CD4-positive, alpha-beta memory T cell (primary cell): ENCODE measurements at places on chromosomes 16 and 17. TPM values are rescaled to one million over a fixed set of nuclear protein-coding genes. Genes with fewer than 3 reads are reported as not detected.

The SRRM2 gene
- polyA plus RNA-seq = 132 TPM

The TEKT1 gene
- polyA plus RNA-seq = not detected

The TMEM219 gene
- 209 TPM for polyA plus RNA-seq

The SLC26A11 gene
- polyA plus RNA-seq = 6.3 TPM

The CCL3 gene
- not detected for polyA plus RNA-seq

The GPR139 gene
- polyA plus RNA-seq = not detected

The PGS1 gene
- polyA plus RNA-seq = 33.9 TPM

The HID1 gene
- polyA plus RNA-seq = 3.0 TPM

The SEBOX gene
- polyA plus RNA-seq = not detected

The CALB2 gene
- polyA plus RNA-seq = not detected

The CIITA gene
- 0.08 TPM for polyA plus RNA-seq

The TP53TG3F gene
- not detected for polyA plus RNA-seq

The FN3K gene
- polyA plus RNA-seq = 0.77 TPM

GRCh38 chr17:13785981-13786598 is 184.4 kb upstream of the HS3ST3A1 start:
- no peaks in the 10 kb centered on the region for H3K36me3 ChIP-seq
- no peak overlapping the region for H3K27ac ChIP-seq
- DNase-seq = no peak
- no peak overlapping the region for H3K4me3 ChIP-seq

DNA sequence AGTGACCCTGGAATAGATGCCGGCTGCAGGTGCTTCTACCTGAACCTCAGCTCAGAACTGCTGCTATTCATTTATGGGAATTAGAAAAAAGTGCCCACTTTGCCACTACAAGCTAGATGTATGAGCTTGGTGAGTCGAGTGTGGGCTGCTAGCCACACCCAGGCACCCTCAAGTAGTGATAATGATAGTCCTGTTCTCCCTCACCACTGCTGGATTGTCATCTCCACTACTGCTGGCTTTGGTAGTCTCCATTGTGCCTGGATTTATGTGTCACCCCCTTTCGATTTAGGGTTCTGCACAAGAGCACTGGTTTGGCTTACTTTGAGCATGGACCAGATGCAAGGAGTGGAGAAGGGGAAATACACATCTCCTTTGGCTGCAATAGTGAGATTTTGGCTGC is 73.0 kb upstream of the N4BP1 start:
- no peaks in the 10 kb centered on the region for H3K4me1 ChIP-seq
- H3K27ac ChIP-seq = no peak overlapping the region
- no peaks in the 10 kb centered on the region for H3K36me3 ChIP-seq
- no peak for DNase-seq
- H3K27me3 ChIP-seq = no peaks in the 10 kb centered on the region

DNA sequence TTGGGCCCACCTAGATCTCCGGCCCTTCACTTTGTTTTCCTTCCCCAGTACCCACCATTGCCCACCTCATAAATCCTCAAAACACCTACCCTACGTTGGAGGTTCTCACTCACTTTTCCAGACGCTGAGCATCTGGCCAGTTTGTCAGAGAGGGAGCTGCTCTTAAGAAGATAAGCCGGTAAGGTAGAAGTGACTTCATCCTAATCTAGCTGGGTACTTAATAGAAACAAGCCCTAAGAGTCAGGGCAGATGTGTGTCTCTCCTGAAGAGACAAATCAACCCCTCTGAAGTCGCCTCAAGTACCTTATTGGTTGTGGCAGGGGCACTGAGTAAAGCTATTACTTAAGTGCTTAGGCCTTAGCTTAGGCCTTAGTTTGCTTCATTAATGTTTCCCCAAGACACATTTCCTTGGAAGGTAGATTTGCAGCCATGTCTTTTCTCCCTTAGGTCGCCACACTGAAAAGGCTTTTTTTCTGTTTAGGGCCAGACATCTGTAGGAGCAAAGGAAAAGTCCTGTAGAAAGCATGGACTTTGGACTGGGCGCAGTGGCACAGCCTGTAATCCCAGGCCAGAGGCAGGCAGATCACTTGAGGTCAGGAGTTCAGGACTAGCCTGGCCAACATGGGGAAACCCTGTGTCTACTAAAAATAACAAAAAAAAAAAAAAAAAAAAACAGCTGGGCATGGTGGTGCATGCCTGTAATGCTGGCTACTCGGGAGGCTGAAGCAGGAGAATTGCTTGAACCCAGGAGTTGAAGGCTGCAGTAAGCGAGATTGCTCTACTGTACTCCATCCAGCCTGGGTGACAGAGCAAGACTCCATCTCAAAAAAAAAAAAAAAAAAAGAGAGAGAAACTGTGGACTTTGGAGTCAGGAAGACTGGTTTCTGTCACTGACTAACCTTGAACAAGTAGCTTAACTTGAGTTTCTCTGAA is 1.0 kb downstream of the TACO1 start:
- H3K4me3 ChIP-seq = peak overlapping the region; percentile 59
- peaks cover 50% of the 10 kb centered on the region for H3K4me1 ChIP-seq
- H3K27ac ChIP-seq = peak overlapping the region; percentile 70
- no peaks in the 10 kb centered on the region for H3K27me3 ChIP-seq
- H3K36me3 ChIP-seq = peaks cover 20% of the 10 kb centered on the region

GRCh38 chr16:66900721-66901441 is 17.8 kb downstream of the CDH16 start:
- no peaks in the 10 kb centered on the region for H3K27me3 ChIP-seq
- H3K4me3 ChIP-seq = no peak overlapping the region
- no peaks in the 10 kb centered on the region for H3K36me3 ChIP-seq
- no peak for DNase-seq

- no peak overlapping the region for H3K27ac ChIP-seq
- no peak for DNase-seq
Measured at GRCh38 chr16:51031598-51031997, 119.5 kb downstream of the SALL1 start.

DNA sequence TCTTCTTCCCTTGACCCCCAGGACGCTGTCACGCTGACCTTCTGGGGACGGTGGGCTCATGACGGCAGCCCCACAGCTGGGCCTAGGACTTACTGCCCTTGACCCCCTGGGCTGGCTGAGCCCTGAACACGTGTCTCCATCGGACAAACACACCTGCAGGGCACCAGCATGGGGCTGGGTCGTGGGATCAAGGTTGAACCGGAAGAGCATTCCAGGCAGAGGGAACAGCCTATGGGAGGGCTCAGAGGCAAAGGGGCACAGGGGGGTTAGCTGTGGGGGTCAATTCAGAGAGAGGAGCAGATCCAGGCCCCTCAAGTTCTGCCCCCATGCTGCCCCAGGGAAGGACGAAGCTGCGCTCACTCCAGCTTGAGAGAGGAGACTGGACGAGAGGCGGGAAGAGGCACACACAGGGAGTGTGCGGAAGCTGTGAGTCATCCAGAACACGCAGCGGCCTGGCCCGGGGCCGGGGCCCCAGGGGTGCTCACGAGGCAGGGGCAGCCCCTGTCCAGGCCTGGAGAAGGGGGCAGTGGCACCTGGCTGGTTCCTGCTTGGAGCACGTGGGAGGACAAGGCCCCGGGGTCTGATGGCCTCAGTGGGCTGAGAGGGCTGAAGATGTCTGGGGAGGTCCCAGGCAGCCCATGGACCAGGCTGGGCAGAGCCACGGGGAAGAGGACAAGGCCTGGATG is 9.9 kb downstream of the SSTR5 start:
- no peak overlapping the region for H3K27ac ChIP-seq
- H3K4me3 ChIP-seq = no peak overlapping the region
- H3K27me3 ChIP-seq = peaks cover 3% of the 10 kb centered on the region
- DNase-seq = no peak
- H3K36me3 ChIP-seq = no peaks in the 10 kb centered on the region

GRCh38 chr17:78746949-78747269 is 35.2 kb downstream of the CYTH1 start:
- H3K4me1 ChIP-seq = peaks cover 98% of the 10 kb centered on the region
- H3K36me3 ChIP-seq = peaks cover 4% of the 10 kb centered on the region
- no peak overlapping the region for H3K4me3 ChIP-seq
- peak overlapping the region; percentile 73 for H3K27ac ChIP-seq

GRCh38 chr17:37781451-37781850 is 36.6 kb upstream of the HNF1B start:
- no peaks in the 10 kb centered on the region for H3K27me3 ChIP-seq
- H3K4me1 ChIP-seq = no peaks in the 10 kb centered on the region
- H3K4me3 ChIP-seq = no peak overlapping the region
- no peak for DNase-seq
- H3K27ac ChIP-seq = no peak overlapping the region

GRCh38 chr17:61282377-61282776 is 117.3 kb upstream of the TBX2 start:
- no peak overlapping the region for H3K27ac ChIP-seq
- no peaks in the 10 kb centered on the region for H3K4me1 ChIP-seq
- no peaks in the 10 kb centered on the region for H3K27me3 ChIP-seq
- DNase-seq = no peak
- H3K36me3 ChIP-seq = no peaks in the 10 kb centered on the region
- H3K4me3 ChIP-seq = no peak overlapping the region

DNA sequence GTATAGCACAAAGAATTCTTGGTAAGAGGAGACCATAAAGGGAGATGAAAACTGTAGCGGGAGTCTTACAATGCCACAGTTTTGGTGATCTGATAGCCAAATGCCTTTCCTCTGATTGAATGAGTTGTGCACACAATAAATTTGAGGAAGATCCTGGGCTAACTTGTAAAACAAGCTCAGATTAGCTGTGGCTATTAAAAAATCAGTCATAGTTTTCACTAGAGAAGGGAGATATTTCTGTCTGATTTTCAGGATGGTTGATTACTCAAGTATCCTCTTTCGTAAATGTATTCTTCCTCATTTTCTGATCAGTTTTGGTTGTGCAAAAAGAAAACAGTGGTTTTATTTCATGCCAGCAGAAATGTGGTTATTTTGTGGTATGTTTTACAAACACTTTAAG is 9.1 kb upstream of the METTL9 start:
- H3K4me1 ChIP-seq = no peaks in the 10 kb centered on the region
- no peaks in the 10 kb centered on the region for H3K27me3 ChIP-seq
- no peak for DNase-seq
- no peak overlapping the region for H3K27ac ChIP-seq
- H3K4me3 ChIP-seq = no peak overlapping the region

DNA sequence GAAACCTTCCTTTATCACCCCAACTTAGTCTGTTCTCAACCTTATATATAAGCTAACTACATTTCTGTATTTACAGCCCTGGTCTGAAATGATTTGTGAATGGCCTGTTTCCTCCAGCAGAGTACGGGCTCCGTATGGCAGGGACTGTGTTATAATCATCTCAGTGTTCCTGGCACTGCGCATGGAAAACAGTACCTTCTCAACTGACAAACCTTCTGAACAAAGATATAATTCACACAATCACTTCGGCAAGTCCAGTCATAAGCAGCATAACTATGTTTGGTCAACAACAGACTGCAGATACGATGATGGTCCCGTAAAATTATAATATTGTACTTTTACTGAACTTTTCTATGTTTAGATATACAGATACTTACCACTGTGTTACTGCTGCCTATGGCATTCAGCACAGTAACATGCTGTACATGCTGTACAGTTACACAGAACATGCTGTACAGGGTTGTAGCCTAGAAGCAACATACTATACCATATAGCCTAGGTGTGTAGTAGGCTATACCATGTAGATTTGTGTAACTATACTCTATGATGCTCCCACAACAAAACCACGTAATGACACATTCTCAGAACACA is 30.0 kb downstream of the ANKFY1 start:
- H3K27ac ChIP-seq = no peak overlapping the region
- no peaks in the 10 kb centered on the region for H3K27me3 ChIP-seq
- H3K4me3 ChIP-seq = no peak overlapping the region
- DNase-seq = no peak
- H3K4me1 ChIP-seq = peaks cover 21% of the 10 kb centered on the region
- peaks cover 20% of the 10 kb centered on the region for H3K36me3 ChIP-seq

GRCh38 chr17:78357177-78357586 is 2.7 kb downstream of the SOCS3 start:
- no peak for DNase-seq
- peaks cover 21% of the 10 kb centered on the region for H3K36me3 ChIP-seq
- peak overlapping the region; percentile 93 for H3K27ac ChIP-seq
- H3K4me3 ChIP-seq = peak overlapping the region; percentile 76
- peaks cover 63% of the 10 kb centered on the region for H3K4me1 ChIP-seq
- no peaks in the 10 kb centered on the region for H3K27me3 ChIP-seq

DNA sequence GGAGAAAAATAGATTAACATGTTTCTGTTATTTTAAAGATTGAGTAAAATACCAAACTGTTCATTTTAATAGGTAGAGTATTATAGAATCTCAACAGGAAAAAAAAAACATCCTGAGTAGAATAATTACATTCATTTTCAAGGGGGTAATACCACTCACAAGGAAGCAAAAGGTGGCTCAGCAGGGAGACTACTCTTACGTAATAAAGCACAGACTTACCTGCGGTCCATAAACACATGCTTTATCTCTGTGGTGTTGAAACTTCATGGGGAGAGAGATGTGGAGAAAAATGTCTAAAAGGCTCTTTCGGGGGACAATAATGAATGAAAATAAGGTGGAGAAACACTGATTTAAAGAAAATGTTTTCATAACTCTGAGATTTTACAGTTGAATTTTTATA is 171.7 kb downstream of the MRTFB start:
- H3K27ac ChIP-seq = no peak overlapping the region
- H3K4me1 ChIP-seq = no peaks in the 10 kb centered on the region

DNA sequence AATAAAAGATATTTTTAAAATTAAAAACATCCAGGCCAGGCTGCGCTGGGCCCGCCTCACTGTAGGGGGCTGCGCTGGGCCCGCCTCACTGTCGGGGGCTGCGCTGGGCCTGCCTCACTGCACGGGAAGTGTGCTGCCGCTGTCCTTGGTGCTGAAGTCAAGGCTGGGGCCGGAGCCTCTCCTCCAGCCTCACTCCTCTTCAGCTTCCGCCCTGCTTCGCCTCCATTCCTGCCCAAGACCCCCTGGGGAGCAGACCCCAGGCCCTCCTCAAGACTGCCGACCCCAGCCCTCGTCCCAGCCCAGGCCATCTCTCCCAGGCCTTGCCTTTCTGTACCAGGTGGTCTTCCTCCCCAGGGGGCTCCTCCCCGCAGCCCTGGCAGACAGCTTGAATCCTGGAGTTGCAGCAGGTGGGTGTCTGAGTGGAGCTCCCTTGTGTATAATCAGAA is 26.2 kb downstream of the ENDOV start:
- no peak overlapping the region for H3K27ac ChIP-seq
- no peaks in the 10 kb centered on the region for H3K36me3 ChIP-seq
- H3K4me1 ChIP-seq = no peaks in the 10 kb centered on the region
- DNase-seq = peak; percentile 47
- no peak overlapping the region for H3K4me3 ChIP-seq

- no peaks in the 10 kb centered on the region for H3K27me3 ChIP-seq
- no peaks in the 10 kb centered on the region for H3K36me3 ChIP-seq
Measured at GRCh38 chr17:49063652-49064051, 66.5 kb downstream of the IGF2BP1 start.

DNA sequence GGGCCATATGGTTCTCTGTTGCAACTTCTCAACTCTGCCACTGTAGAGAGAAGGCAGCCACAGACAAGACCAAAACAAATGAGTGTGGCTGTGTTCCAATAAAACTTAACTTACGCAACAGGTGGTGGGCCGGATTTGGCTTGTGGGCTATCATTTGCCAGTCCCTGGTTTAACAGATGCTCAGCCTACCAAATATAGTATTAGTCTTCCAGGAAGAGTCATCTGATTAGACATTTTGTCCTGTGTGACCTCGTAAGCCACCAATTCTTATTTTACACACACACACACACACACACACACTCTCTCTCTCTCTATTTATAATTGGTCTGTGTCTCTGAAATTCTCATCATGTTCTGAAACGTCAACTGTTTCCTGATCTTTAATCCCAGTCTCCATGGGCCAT is 245.9 kb downstream of the XYLT1 start:
- H3K4me3 ChIP-seq = no peak overlapping the region
- no peaks in the 10 kb centered on the region for H3K27me3 ChIP-seq
- no peak overlapping the region for H3K27ac ChIP-seq
- no peak for DNase-seq
